ENCODE measurements at places on chromosomes 12 and 14.
A peak's percentile ranks its signal among the peaks of the same experiment; 100 is the strongest.

- DNase-seq = no peak
These were observed 179.6 kb upstream of the PDZRN4 start for GRCh38 chr12:41008472-41008871.

GRCh38 chr12:632102-632696 is 31.0 kb downstream of the NINJ2 start:
- DNase-seq = no peak

- no peak for DNase-seq
These were observed 618 bp downstream of the RBP5 start for GRCh38 chr12:7127916-7128626.

GRCh38 chr14:69712599-69713088 is 54.3 kb upstream of the SRSF5 start:
- DNase-seq = no peak

DNA sequence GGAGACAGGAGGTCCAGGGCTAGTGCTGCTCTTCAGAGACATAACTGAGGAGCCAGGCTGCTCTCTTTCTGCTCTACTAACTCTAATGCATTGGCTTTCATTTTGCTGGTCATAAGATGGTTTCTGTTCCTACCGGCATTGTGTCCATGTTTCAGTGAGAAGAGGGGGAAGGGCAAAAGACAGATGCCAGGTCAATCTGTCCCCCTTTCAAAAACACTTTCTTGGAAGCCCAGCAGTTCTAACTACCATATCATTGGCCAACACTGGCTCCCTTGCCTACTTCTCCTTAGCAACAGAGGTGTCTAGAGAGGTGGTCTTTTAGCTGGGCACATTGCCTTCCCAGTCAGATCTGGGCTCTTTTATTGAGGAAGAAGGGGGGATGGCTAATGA is 63.9 kb downstream of the TGFB3 start:
- no peak for DNase-seq

DNA sequence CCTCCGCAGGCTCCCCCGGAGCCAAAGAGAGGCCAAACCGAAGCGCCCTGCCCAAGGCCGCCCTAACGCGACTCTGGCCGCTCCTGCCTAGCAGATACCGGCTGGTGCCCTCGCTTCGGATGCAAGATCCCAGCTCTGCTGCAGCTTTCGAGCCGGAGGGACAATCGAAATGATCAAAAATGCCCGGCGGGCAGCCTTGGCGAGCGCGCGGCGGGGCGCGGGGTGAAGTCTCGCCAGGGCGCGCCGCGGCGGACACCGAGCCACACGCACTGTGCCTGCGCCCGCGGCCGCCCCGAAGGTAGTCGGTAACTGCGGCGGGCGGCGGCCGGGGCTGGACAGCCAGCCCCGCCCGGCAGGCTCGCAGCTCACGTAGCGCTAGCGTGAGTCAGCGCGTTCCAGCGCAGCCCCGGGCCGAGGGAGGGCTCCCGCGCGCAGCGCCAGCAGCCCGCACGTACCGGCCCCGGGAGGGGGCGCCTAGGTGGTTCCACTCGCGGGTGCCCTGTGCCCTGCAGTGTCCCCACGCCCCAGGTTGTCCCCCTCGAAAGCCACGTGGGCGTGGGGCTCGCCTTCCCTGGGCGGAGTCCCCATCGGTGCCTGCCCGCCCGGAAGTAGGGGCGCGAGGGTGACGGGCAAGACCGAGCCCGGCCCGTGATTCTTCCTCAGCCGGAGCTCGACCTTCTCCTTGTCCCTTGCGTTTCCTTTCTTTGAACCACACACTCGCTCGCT is 109.2 kb upstream of the EGLN3 start:
- DNase-seq = peak; percentile 14

DNA sequence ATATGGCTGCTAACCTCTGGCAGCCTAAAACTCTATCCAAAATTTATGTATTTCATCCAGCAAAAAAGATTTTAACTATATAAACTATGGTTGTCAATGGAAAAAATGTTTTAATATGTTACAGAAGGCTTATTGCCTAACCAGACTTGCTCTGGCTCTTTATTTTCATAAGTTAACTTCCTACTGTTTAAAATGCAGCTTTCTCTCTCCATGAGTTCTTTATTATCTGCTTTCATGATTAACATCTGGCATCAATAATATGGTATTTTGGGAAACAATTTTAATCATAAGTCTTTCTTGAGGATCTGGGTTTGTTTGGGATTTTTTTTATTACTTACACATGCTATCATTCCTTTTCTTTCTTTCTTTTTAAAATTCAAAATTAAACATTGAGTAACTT is 20.5 kb downstream of the KERA start:
- no peak for DNase-seq

DNA sequence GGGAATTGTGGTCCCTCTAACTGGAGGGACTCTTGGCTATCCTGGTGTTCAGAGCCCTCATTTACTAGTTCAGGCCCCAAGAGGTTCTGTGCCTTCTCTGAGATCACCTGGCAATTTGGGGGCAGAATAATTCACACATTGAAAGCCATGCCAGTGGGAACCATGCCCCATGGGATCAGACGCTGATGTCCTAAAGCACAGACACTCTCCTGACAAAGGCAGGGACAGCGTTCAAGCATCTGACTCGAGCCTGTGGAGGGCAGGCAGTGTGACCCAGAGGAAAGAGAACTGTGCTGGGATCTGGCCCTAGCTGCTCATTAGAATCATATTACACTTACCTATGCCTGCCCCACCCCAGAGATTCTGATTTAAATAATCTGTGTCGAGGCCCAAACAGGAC is 2.4 kb upstream of the ASB2 start:
- DNase-seq = no peak
